ENCODE measurements at places on chromosomes 16 and 17.

DNA sequence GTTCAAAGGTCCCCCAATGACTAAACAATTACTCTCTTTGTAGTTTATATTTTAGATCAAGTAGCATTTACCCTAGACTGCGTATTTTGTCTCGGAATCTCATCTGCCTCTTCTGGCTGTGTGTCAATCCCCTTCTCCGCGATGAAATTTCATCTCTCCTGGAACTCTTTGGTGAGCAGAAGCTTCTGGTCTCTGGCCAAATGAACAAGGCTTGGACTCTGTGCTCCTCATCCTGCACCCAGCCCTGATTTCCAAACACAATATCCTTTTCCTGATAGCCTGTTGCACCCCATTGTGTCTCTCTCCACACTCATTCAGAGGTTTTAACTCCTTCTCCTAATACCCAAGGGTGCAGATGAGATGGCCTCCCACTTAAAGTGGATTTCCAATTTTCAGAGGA, 609.4 kb upstream of the CDH5 start:
- DNase-seq = no peak

- no peak for DNase-seq
Observed at GRCh38 chr16:66824006-66824405, 6.8 kb downstream of the NAE1 start.

DNA sequence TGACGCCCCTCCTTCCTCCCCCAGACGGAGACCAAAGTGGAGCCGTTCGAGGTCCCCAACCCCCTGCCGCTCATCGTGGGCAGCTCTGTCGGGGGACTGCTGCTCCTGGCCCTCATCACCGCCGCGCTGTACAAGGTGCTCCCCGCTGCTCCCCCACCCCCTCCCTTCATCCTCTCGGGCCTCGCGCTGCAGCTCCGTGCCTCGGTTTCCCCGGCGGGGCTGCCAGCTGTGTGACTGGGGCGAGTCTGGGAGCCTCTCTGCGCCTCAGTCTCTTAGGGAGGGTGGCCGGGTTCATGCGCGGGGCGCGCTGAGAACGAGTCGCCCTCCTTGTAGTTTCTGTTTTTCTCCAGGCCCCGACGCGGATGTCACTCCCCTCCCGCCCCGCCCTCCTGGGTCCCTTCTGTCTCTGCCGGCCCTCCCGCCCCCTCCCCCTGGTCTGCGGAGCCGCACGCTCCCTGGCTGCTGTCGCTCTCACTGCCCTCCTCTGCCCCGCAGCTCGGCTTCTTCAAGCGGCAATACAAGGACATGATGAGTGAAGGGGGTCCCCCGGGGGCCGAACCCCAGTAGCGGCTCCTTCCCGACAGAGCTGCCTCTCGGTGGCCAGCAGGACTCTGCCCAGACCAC, 23.7 kb upstream of the ITGAX start:
- DNase-seq = peak; percentile 46

DNA sequence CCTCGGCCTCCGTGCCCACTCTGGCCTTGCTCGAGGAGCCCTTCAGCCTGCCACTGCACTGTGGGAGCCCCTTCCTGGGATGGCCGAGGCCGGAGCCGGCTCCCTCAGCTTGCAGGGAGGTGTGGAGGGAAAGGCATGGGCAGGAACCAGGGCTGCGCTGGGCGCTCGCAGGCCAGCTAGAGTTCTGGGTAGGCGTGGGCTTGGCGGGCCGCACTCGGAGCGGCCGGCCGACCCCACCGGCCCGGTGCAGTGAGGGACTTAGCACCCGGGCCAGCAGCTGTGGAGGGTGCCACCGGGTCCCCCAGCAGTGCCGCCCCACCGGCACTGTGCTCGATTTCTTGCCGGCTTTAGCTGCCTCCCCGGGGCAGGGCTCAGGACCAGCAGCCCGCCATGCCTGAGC, 101.0 kb upstream of the IRX5 start:
- no peak for DNase-seq

DNA sequence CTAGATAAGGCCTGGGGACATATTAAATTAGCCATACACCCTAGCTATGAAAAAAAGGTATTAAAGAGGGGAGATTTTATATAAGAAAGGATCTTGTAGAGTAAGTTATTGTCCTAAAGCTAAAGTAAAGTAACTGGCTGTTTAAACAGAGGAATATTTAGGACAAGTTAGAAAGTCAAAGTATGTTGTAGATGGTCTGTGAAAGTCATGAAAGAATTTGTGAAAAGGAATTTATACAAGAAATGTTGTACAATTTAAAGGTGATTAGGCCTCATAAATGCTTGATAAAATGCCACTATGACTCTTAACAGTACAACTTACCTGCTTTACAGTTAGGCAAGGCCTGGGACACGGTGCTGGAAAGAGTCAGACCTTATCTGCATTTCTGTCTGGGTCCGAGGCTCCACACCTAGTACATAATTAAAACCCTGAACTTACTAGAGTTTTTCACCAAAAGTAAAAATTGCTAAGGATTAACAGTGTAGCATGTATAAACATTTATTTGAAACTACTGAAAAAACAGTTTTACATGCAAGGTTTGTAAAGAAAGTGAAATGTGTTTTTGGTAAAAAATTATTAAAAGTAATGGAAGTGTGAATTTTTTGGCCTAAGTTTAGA, 445.3 kb upstream of the TOM1L1 start:
- no peak for DNase-seq

GRCh38 chr16:4322121-4323052, 6.5 kb downstream of the GLIS2 start:
- peak; percentile 64 for DNase-seq

GRCh38 chr17:28384281-28385036, 13.0 kb downstream of the SARM1 start:
- no peak for DNase-seq

DNA sequence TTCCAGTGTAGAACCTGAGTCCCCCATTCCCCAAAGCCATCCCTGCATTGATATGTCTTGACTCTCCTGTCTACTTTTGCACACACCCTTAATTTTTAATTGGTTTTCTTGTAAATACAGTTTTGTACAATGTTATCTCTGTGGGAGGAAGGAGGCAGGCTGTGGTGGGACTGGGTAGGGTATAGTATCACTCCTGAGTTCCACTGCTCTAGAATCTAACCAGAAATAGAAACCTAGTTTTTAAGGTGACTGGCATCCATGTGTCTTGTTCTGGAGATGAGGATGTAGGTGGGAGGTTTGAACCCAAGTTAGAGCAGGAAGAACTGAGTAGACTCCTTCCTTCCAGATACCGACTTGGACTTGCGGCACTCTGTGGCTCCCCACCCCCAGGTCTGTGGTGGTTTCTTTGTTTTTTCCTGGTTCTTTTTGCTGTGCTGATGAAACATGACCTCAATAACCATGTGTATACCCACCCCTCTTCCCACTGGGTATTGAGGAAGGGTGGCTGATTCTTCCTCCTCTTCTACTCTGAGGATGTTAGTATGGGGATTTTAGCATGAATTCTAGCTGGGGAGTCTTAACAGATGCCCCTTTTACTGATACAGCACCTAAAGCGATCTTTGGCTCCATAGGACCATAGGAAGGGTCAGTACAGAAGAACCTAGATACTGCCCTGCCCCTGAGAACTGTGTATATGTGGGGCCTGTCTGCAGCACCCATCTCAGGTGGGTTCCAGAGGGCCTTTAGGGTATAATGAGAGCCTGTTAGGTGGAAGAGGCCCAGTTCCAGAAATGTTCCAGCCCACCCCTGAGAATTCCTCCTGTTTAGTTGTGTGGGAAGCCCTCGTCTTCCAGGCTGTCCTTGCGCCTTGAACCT, 48.7 kb downstream of the SF3B3 start:
- DNase-seq = no peak

DNA sequence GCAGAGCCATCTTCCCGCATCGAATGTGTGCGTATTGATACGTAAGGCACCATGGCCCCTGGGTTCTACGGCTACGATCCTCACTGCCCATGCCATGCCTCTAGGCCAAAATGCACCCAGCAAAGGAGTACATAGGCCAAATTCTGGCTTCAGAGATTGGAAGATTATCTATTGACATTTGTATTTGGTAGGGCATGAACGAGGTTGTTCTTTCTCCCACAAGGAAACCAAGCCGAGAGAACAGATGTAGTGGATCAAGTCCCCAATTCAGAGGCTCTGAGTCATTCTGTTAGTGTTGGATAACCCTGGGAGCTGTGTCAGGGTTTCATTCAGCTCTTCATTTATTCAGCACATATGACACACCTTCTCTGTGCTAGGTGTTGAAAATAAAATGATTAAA, 36.5 kb downstream of the HOXB1 start:
- no peak for DNase-seq

- no peak for DNase-seq
Observed at GRCh38 chr16:77759201-77759600, 29.2 kb upstream of the VAT1L start.

DNA sequence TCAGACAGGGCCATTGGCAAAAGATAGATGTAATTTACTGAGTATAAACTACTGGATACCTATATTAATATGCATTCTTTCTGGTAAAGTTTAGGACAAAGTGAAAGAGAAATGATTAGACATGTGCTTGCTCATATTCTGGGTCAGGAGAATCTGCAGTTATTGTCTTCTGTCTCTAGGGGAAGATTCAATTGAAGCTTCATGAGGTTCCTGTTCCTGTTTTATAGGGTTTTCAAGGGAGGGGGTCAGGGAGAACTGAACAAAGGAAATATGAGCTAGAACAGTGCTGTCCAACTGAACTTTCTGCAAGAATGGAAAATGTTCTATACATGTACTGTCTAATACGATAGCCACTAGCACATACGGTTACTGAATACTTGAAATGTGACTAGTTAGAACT, 59.3 kb upstream of the CORO6 start:
- no peak for DNase-seq

- DNase-seq = peak; percentile 28
Observed at GRCh38 chr17:80425835-80426426, 11.0 kb downstream of the ENDOV start.

GRCh38 chr17:81819708-81820107, 13.4 kb downstream of the MCRIP1 start:
- DNase-seq = no peak

GRCh38 chr16:68931196-68931595, 87.9 kb downstream of the TANGO6 start:
- DNase-seq = no peak

- DNase-seq = no peak
Observed at GRCh38 chr17:58513267-58513964, 1.0 kb downstream of the MTMR4 start.

- no peak for DNase-seq
Observed at GRCh38 chr16:67435758-67436164, 4.8 kb downstream of the HSD11B2 start.

GRCh38 chr16:700684-701584, 4.7 kb downstream of the FBXL16 start:
- no peak for DNase-seq

DNA sequence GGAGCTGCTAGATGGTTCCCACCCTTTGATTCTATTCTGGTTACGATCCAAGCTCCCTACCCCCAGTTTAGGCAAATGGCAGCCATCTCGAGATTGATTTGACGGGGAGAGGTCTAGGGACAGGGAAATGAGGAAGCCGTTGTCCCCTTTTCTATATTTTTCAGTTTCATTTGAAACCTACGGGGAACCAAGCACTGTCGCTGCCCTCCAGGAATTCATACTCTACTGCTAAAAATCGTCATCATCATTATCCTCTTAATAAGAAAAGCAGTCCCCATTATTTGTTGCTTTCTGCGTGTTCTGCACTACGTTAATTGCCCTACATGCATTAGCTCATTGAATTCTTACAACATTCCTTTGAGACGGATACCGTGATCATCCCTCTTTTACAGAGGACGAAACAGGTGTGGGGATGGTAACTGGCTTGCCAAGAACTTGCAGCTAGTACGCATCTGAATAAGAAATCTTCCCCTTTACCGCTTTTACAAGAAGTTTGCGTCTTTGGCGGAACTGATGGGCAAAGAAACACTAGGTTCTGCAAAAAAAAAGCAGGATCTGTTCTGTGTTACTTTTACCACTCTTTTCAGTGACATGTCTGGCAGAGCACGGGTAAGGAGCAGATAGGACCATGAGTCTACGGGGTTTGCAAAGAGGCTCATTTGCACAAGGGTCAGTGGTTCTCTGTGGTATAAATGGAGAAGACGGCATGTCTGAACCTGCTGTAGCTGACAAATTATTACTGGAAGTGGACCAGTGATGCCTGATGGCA, 1.1 kb downstream of the CCP110 start:
- DNase-seq = no peak

GRCh38 chr16:54389836-54390494, 103.4 kb upstream of the IRX3 start:
- DNase-seq = no peak

DNA sequence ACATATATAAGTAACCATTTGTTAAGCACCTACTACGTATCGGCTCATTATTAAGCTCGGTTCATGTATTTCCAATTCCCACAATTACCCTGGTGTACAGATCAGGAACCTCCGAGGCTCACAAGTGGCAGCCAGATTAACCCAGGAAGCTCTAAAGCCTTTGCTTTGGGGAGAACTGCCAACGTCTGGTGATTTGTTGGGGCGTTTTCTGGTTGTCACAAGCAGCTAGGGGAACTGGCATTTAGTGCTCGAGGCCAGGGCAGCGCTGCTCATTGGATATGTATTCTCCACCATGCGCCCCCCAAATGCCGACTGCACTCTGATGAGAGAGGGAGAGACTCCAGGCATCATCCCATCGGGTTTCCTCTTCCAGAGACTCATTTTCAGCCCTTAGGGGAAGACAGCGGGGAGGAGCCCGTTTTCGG, 541 bp downstream of the ZNF18 start:
- no peak for DNase-seq

DNA sequence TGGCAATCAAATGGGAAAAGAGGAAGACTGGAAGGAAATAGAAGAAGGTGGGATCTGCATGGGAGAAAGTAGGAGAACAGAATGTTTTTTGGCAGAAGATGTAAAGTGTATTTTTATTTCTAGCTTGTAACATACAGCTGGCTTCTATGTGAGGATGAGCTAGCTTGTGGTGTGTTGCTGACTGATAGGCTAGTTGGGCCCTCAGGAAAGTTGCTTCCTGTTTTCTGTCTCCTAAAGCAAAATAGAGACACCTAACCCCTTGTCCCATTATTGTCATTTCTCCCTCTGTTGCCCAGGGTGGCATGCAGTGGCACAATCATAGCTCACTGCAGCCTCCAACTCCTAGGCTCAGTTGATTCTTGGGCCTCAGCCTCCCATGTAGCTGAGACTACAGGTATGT, 15.9 kb downstream of the TNRC6A start:
- no peak for DNase-seq

DNA sequence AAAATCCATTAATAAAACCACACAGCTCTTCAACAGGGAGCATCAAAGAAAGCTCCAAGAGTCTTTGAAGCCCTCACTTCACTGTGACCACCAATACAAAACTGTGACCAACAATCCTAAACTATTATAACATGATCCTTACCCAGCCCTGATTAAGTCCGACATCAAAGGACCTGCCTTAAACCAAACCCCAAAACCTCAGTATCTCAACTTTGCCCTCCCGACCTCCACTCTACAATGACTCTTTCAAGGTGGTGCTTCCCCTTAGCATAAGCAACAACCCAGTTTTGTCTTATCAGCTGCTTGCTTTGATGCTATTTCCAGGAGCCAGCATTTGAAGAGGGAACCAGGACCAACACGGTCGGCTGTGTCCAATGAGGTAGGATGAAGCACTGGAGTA, 8.5 kb upstream of the PRSS22 start:
- no peak for DNase-seq

DNA sequence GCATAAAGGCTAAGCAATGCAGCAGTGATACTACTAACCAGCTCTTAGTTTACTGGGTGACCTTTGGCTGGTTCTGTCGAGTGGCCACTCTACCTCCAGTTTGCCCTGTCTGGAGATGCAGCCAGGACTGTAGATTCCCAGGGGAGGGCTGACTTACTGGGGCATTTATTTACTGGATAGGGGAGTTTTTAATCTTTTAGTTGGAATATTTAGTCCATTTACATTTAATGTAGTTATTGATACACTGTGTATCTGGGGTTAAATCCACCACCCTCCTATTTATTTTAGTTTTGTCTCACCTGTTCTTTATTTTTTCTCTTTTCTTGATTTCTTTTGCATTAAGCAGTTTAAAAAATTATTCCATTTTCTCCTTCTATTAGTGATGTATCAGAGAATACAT, 112.9 kb downstream of the RPTOR start:
- no peak for DNase-seq
